ENCODE measurements at places on chromosomes 4 and X.
A peak's percentile ranks its signal among the peaks of the same experiment; 100 is the strongest.

DNA sequence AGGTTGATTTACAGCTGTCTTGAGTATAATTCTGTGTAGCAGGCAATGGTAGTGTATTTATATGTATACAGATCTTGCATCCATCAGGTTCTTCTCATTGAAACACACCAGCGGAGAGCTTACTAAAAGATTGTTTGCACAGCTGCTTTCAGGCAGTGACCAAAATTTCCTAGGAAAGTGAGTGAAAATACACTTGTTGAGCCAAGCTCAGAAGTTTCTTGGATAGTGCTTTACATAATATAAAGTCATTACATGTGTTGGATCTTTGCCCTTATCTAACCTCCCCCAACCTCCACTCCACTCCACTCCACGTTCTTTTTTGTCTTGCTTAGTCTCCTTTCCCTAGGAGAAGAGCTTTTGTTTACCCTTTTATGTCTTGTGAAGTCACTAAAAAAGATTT is 34.1 kb downstream of the CNKSR2 start:
- DNase-seq, result no peak

DNA sequence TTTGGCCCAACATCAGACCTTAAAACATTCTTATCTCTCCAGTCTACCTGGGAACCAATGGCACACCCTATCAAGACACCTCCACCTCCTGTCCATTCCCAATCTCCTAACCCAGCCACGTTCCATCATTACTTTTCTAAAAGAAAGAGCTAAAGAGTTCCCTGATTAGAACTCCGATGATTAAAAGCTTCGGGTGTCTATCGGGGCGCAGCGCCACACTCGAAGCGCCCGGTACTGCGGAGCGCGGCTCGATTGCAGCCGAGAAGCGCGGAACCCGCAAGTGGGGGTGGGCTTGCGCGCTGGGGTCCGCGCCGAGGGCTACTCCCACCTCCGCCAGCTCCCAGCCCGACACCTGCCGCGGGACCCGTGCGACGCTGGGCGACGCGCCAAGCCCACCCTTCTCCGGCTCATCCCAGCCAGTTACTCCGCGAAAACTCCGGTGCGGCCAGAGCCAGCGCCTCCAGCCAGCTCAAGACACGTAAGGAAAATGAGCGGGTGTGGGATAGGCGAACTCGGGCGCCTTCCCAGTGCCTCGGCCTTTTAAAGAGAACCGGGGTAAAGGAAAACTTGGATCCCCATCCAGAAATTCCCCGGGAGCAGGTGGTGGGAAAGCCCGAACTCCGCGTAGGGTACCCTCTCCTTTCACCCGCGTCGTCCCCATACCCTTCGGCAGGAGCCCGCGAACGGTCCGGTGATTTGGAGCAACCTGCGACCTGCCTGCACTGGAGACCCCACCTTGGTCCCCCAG is 593 bp downstream of the NPY1R start:
- DNase-seq, result no peak

GRCh38 chr4:18518098-18518497 is 496.5 kb upstream of the LCORL start:
- no peak for DNase-seq

GRCh38 chr4:156322592-156322991 is 368.9 kb upstream of the CTSO start:
- DNase-seq, result no peak

GRCh38 chrX:154044091-154044490 is 24.4 kb upstream of the IRAK1 start:
- DNase-seq, result no peak

- DNase-seq, result no peak
These were observed 26.3 kb downstream of the AREG start for GRCh38 chr4:74471264-74471663.

- DNase-seq, result no peak
These were observed 1160.3 kb downstream of the FSTL5 start for GRCh38 chr4:161003418-161004057.

GRCh38 chrX:75522565-75523431 is at the start of gene ZDHHC15:
ZDHHC15 (minus strand) TSS chrX:75523037; CDS start chrX:75523024, 13 bp downstream.
- DNase-seq, result peak; percentile 62

- no peak for DNase-seq
These were observed 53.5 kb downstream of the TBC1D14 start for GRCh38 chr4:6963139-6963611.

DNA sequence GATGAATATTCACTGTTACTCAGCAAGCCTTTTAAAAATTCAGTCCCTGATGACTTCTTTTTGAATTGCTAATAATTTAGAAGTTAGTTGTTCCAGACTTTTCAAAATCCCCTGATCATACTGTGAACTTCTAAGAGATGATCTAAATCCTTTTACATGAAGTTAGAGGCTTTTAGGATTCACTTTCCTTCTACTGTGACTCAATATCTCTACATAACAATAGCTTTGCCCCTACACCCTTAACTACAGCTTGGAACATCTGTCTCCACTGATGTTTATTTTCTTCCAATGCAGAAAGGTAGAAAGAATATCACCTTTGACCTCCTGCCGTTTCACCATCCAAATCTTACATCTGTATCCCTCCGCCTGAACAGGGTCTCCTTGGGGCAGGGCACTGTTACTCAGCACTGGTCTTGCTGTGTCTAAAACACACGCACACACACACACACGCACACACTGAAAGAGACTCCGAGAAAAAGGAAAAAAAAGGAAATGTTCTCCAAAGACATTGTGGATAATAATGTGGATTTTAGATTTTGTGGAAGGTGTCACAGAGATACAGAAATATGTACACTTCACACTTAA is 111.6 kb upstream of the GPRIN3 start:
- no peak for DNase-seq

GRCh38 chr4:132709056-132709455 is 440.0 kb upstream of the PCDH10 start:
- no peak for DNase-seq

GRCh38 chr4:41258783-41259182 is 2.1 kb downstream of the UCHL1 start:
- peak; percentile 15 for DNase-seq

DNA sequence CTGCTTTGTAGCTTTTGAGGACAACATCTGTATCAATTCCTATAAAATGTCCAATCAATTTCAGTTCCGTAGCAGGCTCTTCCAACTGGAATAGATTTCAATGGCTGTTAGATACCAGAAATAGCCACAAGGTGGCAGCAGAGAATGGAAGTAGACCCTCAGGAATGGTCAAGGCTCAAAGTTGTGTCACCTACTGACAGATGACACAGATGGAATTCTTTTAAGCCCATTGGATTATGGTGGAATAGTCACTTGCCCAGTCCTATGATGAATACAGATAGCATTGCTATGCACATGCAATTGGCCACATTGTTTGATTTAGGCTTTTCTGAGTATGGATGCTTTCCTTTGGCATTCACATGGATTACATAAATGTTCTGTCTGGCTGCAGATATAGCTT is 130.4 kb upstream of the RADX start:
- DNase-seq, result peak; percentile 11

GRCh38 chr4:183240581-183241321 is 79.3 kb downstream of the CLDN22 start:
- DNase-seq, result no peak

- no peak for DNase-seq
These were observed 5.0 kb upstream of the ZRSR2 start for GRCh38 chrX:15785176-15785750.

DNA sequence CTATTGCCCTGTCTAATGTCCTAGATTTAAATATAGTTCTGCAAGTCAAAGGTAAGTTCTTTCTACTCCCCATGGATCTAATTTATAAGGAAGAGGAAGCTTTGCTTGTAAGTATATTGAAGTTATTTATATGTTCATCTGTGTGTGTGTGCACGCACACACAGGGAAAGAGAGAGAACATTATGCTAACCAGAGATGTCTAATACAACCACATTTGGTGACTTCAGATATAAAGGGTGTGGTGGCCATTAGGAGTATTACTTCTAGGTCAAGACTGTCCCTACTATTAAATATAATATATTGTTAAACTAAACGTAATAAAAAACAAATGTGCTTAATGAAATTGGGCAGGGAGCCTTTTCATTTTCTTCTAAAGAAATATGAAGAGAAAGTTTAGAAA is 4.1 kb downstream of the DCK start:
- no peak for DNase-seq

DNA sequence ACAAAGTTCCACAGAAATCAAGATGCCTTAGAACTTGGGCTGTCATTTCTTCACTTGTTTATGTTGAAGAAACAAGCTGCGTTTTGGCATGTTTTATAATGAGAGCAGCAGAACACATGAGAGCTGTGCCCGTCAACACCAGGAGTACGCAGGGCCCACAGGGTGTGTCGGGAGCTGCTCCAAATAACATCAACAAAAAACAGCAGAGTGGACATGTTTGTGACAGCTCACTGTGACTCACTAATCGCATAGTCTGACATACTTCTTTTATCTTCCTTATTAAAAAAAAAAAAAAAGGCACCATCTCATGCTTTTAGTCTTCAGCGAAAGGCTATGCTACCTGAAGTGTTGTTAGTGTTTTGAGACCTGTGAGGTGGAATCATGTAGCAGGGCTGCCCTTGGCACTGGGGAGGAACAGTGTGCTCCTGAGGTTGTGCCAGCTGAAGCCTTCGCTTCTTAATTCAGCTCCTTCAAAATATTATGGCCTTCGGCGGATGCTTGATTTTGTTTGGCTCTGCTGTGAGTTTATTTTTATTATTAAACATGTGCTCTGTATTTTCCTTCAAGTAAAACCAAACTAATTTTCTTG is 32.8 kb downstream of the FHDC1 start:
- no peak for DNase-seq

GRCh38 chr4:23946299-23946698 is 56.5 kb upstream of the PPARGC1A start:
- DNase-seq, result no peak

GRCh38 chr4:86857341-86858052 is 8.3 kb upstream of the SLC10A6 start:
- DNase-seq, result no peak

GRCh38 chrX:123830309-123830708 is 29.5 kb upstream of the XIAP start:
- DNase-seq, result peak; percentile 8

DNA sequence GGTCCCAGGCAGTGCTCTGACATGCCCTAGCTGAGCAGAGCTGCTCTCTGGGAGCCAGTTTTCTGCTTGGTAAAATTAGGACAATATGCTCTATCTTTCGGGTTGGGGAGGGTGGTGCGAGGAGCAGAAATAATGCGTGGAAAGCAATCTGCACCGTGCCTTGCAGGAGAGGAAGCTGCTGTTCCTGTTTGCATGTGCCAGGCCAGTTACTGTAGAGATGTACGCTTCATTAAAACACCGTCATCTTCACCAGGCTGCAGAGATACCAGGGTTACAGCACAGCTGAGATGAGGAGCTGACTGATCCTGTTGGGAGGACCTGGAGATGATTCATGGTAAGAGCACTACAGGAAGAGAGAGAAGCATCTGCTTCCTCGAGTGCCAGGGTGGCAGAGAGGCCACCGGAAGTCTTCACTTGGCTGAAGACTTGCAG is 29.5 kb upstream of the IRF2 start:
- no peak for DNase-seq

DNA sequence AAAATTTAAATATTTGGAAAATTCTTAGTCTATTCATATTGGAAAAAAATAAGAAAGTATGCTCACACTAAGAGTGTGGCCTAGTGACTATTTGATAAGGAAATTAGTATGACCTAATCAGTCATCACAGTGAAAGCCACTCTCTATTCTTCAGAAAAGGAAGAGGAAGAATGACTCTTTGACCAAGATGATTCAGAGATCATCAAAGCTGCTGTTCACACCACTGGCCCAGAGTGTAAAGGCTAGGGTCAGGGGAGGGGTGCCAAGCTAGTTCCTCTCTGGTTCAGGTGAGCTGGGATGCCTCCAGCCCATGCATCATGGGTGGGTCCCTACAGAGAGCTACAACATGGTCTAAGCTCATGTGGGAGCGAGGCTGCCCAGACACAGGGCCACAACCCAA is 396.9 kb upstream of the NDST3 start:
- DNase-seq, result no peak

DNA sequence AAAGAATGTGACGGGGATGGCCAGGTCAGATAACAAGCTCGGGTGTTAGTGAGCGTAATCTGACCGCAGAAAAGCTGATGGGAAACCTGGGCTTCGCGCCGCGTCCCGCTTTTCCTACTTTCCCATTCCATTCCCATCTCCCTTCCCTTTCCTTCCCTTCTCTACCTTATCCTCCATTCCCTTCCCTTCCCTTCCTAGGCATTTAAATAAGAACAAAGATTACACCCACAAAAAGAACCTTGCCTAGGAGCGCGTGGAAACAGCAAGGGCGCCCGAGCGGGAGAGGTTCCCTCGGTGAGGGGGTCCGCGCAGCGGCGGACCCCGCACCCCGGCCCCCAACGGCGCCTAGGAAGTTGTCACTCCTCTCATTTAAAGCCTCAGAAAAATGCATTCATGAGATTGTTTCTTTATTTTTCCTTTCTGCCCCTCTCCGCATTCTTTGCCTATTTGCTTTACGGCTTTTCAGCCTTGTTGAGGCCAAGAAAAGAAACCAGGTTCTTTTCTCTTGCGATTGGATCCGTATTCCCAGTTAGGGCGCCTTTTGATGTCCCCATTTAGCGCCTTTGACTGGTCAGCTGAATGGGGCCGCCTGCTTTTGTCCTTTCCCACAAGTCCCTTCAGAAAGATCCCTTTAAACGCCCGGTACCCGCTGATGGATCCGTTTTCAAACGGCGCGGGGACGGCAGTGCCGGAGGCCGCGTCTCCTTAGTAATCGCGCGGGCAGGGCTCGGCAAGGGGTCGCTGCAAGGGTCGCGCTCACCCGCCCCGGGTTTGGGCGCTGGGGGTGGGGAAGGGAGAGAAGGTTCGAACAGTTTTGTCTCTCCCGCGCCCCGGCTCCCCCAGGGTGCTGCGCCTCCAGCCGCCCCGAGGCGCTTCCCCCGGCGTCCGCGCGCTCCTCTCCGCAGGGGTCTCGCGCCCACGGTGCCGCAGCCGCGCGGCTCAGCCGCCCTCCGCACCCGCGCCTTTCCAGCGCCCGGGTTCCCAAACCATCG is 54.1 kb upstream of the TMEM33 start:
- DNase-seq, result no peak

DNA sequence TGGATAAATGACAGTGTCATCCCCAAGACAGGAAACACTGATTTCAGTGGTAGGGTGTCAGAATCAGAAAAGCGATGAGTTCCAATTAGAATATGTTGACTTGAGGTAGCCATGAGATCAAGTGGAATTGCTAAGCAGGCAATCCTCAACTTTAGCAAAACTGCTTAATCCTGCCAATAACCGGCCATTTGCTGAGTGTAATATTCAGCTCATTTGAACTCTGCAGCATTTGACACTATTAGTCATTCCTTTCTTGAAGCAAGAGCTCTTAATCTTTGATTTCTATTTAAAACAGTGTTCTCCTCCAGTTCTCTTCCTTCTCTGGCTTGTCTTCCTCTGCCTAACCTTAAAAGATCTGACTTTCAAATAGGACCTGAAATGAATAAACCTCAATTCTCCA is 68.7 kb upstream of the DCLK2 start:
- DNase-seq, result no peak

Measured in NCI-H748 treated with DMSO at 0.1 percent for 48 hours (cell line).